Uterine smooth muscle cell (primary cell): ENCODE measurements at places on chromosomes 1 and 21. TPM values are rescaled to one million over a fixed set of nuclear protein-coding genes. Genes with fewer than 3 reads are reported as not detected.

FCGR3B gene
- not detected in 2 replicates for total RNA-seq

KRTAP12-4 gene
- not detected in 2 replicates for total RNA-seq

TMEM200B gene
- total RNA-seq, result 21.0 and 22.8 TPM in 2 replicates

LAMB3 gene
- total RNA-seq, result 8.7 and 12.3 TPM in 2 replicates

LINGO4 gene
- under 0.01 TPM in 1 of 2 replicates, not detected in the other for total RNA-seq

C1orf141 gene
- not detected in 2 replicates for total RNA-seq

ACTL8 gene
- total RNA-seq, result 0.11 and 0.12 TPM in 2 replicates

GLIS1 gene
- 0.22 and 0.50 TPM in 2 replicates for total RNA-seq

AK4 gene
- total RNA-seq, result 24.2 and 24.6 TPM in 2 replicates

HSD3B1 gene
- total RNA-seq, result not detected in 2 replicates

IFNLR1 gene
- not detected in 2 replicates for total RNA-seq

S100A7 gene
- total RNA-seq, result not detected in 2 replicates

FALEC gene
- 0.25 and 0.77 TPM in 2 replicates for total RNA-seq

F13B gene
- not detected in 2 replicates for total RNA-seq

C4BPB gene
- not detected in 2 replicates for total RNA-seq

HCN3 gene
- 0.89 and 1.4 TPM in 2 replicates for total RNA-seq

MROH9 gene
- total RNA-seq, result under 0.01 TPM in 1 of 2 replicates, not detected in the other

PTAFR gene
- 0.12 and 0.33 TPM in 2 replicates for total RNA-seq

ZSWIM5 gene
- total RNA-seq, result 0.89 and 1.2 TPM in 2 replicates

SEMA6C gene
- total RNA-seq, result 0.66 and 0.75 TPM in 2 replicates

HEYL gene
- 0.12 TPM in 1 of 2 replicates, not detected in the other for total RNA-seq

S100A7A gene
- not detected in 2 replicates for total RNA-seq

FCRLB gene
- total RNA-seq, result 9.0 and 16.6 TPM in 2 replicates

OLIG1 gene
- total RNA-seq, result not detected in 2 replicates

TPTE gene
- total RNA-seq, result not detected in 2 replicates

ACKR1 gene
- total RNA-seq, result not detected in 2 replicates

MATN1 gene
- total RNA-seq, result not detected in 2 replicates

ST7L gene
- total RNA-seq, result 17.4 and 23.2 TPM in 2 replicates

ECM1 gene
- total RNA-seq, result 9.1 and 9.5 TPM in 2 replicates

GPR52 gene
- 0.89 and 1.1 TPM in 2 replicates for total RNA-seq

CRYAA gene
- total RNA-seq, result not detected in 2 replicates

SPTA1 gene
- total RNA-seq, result not detected in 2 replicates

FMO4 gene
- total RNA-seq, result 1.7 and 4.0 TPM in 2 replicates

NIT1 gene
- total RNA-seq, result 21.8 and 25.6 TPM in 2 replicates

CFHR5 gene
- not detected in 2 replicates for total RNA-seq

IL10 gene
- total RNA-seq, result not detected in 2 replicates

CD53 gene
- not detected in 2 replicates for total RNA-seq

PRKAB2 gene
- 9.8 and 14.4 TPM in 2 replicates for total RNA-seq

SPRR4 gene
- not detected in 2 replicates for total RNA-seq

SKI gene
- total RNA-seq, result 19.9 and 21.7 TPM in 2 replicates

FMN2 gene
- 6.0 and 12.8 TPM in 2 replicates for total RNA-seq

RXFP4 gene
- 0.11 and 0.12 TPM in 2 replicates for total RNA-seq

ERICH3 gene
- total RNA-seq, result not detected in 2 replicates

TAF5L gene
- 13.6 and 20.6 TPM in 2 replicates for total RNA-seq

GIPC2 gene
- total RNA-seq, result 0.11 and 0.12 TPM in 2 replicates

FMO2 gene
- total RNA-seq, result under 0.01 TPM in 1 of 2 replicates, not detected in the other

E2F2 gene
- total RNA-seq, result 0.50 and 2.0 TPM in 2 replicates

WDR77 gene
- 35.7 and 65.0 TPM in 2 replicates for total RNA-seq

SERINC2 gene
- total RNA-seq, result 7.6 and 8.4 TPM in 2 replicates

CD247 gene
- total RNA-seq, result not detected in 2 replicates

A3GALT2 gene
- not detected in 2 replicates for total RNA-seq

TMEM240 gene
- 3.3 and 7.2 TPM in 2 replicates for total RNA-seq

PDC gene
- total RNA-seq, result not detected in 2 replicates

SPRR3 gene
- total RNA-seq, result not detected in 2 replicates

CASZ1 gene
- total RNA-seq, result 0.25 TPM in 1 of 2 replicates, not detected in the other

LCE6A gene
- not detected in 2 replicates for total RNA-seq

CD1C gene
- total RNA-seq, result 0.12 TPM in 1 of 2 replicates, not detected in the other

B3GALT5 gene
- 0.33 and 1.1 TPM in 2 replicates for total RNA-seq

CYYR1 gene
- total RNA-seq, result 0.11 and 0.12 TPM in 2 replicates
